ENCODE measurements at places on chromosomes 7 and 10. TPM values are rescaled to one million over a fixed set of nuclear protein-coding genes. Genes with fewer than 3 reads are reported as not detected.

- no peak overlapping the region for H3K27ac ChIP-seq
- no peaks in the 10 kb centered on the region for H3K36me3 ChIP-seq
- DNase-seq: no peak
- no peak overlapping the region for H3K4me3 ChIP-seq
- H3K27me3 ChIP-seq: peaks cover 37% of the 10 kb centered on the region
Measured at GRCh38 chr7:130748531-130749389, 14.8 kb upstream of the KLF14 start.

Gene PTPRZ1
- not detected for total RNA-seq

DNA sequence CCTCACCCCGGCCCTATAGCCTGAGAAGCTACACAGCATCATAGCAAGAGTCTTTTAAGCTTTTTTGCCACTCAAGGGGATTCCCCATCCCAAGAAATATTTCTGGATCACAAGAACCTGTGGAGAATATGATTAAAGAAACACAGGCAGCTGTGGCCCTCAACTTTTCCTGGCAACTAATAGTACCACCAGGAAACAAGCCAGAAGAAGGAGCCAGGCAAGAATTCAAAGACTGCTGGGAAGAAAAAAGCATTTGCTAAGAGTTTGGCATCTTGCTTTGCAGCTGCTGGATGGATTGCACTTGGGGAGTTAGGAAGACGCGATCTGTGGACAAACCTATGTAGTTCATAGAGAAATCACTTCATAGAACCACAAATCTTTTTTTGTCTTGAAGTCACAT lies 437.8 kb downstream of the PLXDC2 start:
- no peak overlapping the region for H3K27ac ChIP-seq
- H3K27me3 ChIP-seq: no peaks in the 10 kb centered on the region
- H3K4me3 ChIP-seq: no peak overlapping the region

Gene CNNM1
- 0.28 TPM for total RNA-seq

GRCh38 chr10:106904209-106904608 lies 260.3 kb downstream of the SORCS1 start:
- no peak overlapping the region for H3K27ac ChIP-seq
- no peak overlapping the region for H3K4me3 ChIP-seq
- H3K4me1 ChIP-seq: no peaks in the 10 kb centered on the region
- no peak for DNase-seq
- no peaks in the 10 kb centered on the region for H3K36me3 ChIP-seq

DNA sequence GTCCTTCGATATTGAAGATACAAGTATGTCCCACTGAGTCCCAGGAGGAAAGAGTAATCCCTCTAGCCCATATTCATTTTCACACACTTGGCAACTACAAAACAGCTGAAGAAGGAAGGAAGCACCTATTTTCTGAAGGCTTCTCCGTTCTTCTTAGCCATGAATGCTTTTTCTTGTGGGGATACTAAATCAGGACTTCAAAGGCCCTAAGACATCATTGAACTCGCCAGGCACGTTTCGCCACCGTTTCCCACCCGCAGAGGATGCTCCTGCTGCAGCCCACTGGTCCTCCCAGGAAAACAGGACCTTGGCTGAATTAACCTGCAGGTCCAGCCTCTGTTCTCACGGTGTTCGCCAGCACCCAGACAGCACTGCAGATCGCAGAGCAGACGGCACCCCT lies 561.5 kb downstream of the DNAJB6 start:
- no peak overlapping the region for H3K4me3 ChIP-seq
- H3K27ac ChIP-seq: no peak overlapping the region
- H3K27me3 ChIP-seq: no peaks in the 10 kb centered on the region
- H3K4me1 ChIP-seq: no peaks in the 10 kb centered on the region
- H3K36me3 ChIP-seq: no peaks in the 10 kb centered on the region
